ENCODE measurements at places on chromosomes 12 and 14.

DNA sequence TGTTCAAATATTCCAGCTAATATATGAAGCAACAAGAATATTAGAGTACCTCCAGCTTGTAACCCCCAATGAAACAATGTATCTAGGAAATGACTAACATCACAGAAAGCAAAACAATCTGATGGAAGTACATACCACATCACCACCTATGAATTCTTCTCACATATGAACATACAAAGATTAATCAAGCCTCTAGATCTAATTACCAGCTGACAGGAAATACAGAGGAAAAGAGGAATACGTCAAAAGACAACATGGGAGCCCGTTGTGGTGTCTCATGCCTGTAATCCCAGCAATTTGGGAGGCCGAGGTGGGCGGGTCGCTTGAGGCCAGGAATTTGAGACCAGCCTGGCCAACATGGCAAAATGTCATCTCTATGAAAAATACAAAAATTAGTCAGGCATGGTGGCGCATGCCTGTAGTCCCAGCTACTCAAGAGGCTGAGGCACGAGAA lies 7.5 kb downstream of the NEDD8 start:
- DNase-seq: no peak

GRCh38 chr12:104340925-104341611 lies 37.5 kb downstream of the EID3 start:
- no peak for DNase-seq

DNA sequence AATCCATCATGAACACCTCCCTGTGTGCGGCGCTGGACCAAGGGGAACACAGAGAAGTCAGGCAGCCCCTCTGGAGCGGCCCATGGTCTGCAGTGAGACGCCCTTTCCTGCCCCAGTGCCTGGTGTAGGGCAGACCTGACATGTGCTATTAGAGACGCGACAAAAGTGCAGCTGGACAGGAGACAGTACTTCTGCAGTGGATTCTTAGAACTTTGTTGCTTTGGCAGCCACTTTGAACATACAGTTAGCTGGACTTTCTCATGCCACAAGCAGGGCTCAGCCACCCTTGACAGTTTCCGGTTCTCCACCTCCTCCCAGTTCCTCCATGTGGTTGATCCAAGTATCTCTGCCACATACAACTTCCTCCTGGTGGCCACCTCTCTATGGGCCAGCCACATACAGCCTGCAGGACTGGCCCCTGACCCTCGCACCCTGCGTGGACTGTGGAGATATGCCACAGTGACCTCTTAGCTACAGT lies 45.9 kb downstream of the LGMN start:
- DNase-seq: no peak

DNA sequence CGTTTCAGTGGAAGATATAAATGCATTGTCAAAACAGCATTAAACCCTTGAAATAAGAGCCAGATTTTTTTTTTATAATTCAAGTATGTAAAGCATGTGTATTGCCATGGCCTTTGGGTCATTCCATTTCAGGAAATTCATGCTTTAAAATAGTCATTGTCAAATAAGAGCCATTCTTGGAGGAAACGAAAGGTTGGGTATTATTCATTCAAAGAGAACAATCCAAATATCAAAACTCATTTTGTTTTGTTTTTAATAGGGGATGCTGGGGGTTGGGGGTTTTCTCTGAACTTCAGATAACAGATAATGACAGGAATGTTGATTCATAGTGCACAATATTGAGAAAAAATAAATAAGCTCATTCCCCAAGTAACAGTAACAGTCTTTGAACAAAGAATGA lies 174.4 kb upstream of the NUDT4 start:
- no peak for DNase-seq

GRCh38 chr12:57621497-57622292 lies 10.5 kb downstream of the ARHGEF25 start:
- peak; percentile 36 for DNase-seq

GRCh38 chr12:121318121-121318520 lies 21.6 kb upstream of the CAMKK2 start:
- DNase-seq: no peak

DNA sequence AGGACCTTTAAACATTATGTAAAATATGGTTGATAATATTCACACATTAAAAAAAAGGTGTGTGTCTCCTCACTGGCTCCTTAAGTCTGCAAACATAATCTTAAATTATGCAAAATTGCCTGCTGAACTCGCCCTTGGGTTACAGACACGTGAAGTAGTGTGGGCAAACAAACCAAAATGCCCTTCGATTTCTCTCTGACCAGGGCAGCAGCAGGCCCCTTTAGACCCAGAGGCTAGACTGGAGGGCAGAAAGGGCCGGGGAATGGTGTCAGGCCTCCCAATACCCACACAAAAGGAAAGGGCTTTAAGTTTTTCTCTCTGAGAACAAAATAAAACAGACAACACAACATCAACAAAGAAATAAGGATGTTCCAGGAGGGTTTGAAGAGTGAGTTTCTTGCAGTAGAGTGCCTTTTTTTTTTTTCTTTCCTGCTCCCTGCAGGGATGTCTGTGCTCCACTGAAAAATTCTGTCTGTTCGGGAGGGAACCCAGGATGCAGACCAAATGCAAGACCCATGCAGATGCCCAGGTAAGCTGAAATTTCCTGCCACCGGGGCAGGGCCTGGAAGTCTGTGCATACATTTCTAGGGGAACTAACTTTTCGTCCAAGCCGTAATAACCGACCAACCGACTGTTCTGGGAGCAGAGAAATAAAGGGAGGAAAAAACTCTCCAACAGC lies 1.7 kb downstream of the TBX3 start:
- DNase-seq: no peak

DNA sequence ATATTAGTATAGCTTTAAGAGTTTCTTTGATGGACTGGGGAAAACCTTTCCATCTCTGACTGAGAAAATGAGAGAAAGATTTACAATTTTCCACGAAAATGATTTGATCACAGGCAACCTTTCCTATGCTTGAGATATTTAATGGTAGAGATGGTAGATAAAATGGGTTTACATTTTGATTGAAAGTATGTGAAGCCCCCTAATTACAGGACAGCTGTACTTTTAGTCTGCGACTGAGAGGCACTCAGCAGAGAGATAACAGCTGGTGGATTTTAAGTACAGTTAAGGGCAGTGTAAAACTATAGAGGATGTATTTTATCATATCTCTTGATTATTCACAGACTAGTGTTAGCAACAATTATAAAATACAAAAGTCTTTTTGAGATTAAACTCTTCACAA lies 40.7 kb downstream of the C12orf50 start:
- DNase-seq: no peak

- no peak for DNase-seq
Observed at GRCh38 chr12:108193917-108194316, 64.8 kb downstream of the WSCD2 start.

- DNase-seq: no peak
Observed at GRCh38 chr12:130098301-130099005, 63.8 kb upstream of the FZD10 start.

- DNase-seq: no peak
Observed at GRCh38 chr12:22110176-22110575, 64.2 kb downstream of the CMAS start.

- no peak for DNase-seq
Observed at GRCh38 chr14:54189748-54190354, 207.0 kb upstream of the CDKN3 start.

GRCh38 chr14:90782892-90783291 lies 33.3 kb downstream of the TTC7B start:
- no peak for DNase-seq

DNA sequence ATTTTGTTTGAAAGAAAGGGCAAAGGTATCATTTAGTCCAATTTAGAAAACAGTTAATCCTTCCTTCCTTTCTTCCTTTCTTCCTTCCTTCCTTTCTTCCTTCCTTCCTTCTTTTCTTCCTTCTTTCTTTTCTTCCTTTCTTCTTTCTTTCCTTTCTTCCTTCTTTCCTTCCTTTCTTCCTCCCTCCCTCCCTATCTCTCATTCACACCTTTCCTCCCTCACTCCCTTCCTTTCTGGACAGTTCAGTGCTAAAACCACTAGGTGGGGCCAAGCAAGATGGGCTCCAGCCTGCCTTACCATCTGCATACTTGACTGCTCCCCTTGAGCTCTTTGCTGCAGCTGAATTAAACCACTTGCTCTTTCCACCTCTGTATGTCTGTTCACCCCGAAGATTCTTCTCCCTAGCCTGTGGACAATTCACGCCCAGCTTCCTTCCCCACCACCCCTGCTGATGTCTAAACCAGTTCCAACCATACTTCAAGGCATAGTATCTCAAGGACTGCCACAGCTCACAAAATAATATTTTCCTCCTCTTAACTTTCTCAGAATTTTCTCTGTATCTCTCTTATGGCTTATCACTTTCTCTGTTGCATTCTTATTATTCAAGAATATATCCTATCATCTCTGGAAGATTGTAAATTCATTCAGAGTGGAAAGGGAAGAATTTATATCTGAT lies 78.0 kb downstream of the DBX2 start:
- DNase-seq: no peak

- DNase-seq: no peak
Observed at GRCh38 chr12:107487011-107487680, 198.5 kb upstream of the PWP1 start.

GRCh38 chr14:69059658-69060623 lies 80.8 kb upstream of the ACTN1 start:
- no peak for DNase-seq

GRCh38 chr12:47886510-47887240 lies 18.1 kb downstream of the VDR start:
- no peak for DNase-seq

DNA sequence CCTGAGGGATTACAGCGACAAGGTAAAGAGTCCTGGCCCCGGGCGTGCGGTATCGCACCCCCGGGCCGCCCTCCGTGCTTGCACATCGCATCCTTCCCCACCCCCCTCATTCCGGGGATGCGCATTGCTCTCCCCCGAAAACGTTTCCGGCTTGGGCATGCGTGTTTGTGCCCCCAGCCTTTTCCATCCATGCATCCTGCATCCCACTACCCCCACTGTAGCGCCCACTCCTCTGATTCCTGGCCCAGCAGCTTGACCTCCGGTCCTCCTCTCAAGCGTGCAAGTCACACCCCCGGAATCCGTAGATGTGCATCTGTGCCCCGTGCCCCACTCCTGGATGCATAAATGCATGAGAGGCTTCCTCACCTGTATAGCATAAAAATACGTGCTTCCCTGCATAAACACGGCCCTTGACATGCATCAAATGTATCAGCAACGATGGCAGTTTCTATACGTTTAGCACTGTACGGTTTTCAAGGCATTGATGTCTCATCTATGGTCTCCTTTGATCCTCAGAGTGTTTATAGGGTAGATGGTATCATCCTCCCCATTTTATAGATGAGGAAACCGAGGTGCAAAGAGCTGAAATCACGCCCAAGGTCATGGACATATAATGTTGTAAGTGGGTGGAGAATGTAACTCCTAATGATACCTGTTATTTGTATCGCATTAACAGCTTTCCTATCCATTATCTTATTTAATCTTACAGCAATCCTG lies 484 bp downstream of the RIC8B start:
- no peak for DNase-seq
